ENCODE measurements at places on chromosomes 11 and 22.
A peak's percentile ranks its signal among the peaks of the same experiment; 100 is the strongest.

DNA sequence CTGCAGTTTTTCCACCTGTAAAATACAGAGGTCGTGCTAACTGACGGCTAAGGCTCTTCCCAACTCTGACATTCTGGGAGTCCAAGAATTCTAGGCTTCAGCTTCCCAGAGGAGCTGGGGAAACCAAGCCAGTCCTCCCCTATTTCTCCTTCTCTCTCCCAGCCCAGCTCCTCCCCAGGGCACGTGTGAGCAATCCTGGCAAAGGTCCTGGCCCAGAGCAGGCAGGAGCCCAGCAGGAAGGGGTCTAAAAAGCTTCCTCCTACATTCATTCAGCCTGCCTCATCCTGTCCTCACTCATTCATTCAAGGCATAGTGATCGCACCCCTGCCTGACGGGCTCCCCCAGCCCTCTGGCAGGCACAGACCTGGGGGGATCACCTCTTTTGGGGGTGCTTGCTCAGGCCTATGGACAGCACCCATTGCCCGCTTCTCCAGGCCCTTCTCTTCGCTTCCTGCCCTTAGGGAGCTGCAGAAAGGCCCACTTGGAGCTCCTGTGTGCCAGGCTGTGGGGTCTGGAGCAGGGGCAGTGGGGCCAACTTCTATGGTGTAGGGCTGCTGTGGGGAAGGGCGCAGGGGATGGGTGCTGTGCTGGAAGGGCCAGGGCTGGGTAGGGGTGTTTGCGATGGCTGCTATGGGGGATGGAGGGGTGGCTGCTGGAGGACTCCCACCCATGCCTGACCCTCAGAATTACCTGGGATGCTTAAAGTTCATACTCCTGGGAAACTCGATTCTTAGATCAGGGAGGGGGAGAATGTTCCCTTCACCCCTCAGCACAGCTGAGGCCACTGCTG is 9.8 kb downstream of the KCNC1 start:
- no peak for DNase-seq

DNA sequence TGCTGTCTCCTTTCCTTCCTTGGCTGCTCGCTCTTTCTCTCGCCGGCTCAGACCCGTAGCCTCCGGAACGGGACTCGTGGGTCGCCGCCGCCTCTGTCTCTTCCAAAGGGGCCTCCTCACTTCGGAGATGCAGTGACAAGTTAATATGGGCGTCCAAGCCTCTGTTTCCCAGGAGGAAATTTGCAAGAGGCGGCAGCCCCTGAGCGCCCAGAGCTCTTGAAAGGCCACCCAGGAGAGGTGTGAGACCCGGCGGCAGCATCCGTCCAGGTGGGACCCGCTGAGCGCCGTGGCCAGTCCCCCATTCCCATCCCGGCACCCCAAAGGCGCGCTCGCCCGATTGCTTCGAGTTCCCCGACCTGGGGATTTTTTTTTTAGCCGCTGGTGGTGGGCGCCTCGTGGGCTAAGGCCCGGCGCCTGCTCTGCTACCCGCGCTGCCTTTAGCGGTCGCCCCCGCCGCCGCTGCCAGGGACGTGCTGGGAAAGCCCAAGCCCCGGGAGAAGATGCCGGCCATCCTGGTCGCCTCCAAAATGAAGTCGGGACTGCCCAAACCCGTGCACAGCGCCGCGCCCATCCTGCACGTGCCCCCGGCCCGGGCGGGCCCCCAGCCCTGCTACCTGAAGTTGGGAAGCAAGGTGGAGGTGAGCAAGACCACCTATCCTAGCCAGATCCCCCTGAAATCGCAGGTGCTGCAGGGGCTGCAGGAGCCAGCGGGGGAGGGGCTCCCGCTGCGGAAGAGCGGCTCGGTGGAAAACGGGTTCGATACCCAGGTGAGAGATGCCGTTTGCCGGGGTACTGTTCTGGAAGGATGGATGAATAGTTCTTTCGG is 772 bp downstream of the NAV2 start:
- DNase-seq = peak; percentile 9

GRCh38 chr22:38638216-38638615 is 18.0 kb downstream of the FAM227A start:
- DNase-seq = peak; percentile 22

- DNase-seq = no peak
Measured at GRCh38 chr11:129533395-129533794, 157.7 kb downstream of the BARX2 start.

DNA sequence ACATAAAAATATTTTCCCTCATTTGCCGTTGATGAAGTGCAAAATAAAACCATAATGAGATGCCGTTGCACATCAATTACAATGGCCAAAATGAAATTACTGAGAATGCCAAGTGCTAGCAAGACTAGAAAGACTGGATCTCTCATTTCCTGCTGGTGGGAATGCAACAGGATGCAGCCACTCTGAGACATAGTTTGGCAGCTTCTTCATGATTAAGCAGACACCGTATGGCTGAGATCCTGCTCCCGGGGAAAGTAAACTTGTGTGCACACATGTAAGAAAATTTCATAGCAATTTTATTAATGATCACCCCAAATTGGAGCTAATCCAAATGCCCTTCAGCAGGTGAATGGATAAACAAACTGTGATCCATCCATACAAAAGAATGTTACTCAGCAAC is 1013.2 kb downstream of the TBC1D22A start:
- no peak for DNase-seq

DNA sequence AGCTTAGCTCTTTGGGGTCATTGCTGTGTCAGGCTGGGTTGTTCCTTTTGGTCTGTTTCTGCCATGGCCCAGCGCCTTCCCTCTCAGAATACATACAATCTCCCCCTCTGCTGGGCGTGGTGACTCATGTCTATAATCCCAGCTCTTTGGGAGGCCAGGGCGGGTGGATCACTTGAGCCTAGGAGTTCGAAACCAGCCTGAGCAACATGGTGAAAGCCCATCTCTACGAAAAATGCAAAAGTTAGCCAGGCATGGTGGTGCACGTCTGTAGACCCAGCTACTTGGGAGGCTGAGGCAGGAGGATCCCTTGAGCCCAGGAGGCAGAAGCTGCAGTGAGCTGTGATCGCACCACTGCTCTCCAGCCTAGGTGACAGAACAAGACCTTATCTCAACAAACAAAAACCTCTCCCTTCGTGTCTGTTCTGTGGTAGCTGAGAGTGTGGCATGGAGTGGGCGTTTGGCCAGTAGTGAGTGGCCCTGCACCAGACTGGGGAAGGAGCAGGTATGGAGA is 46.7 kb upstream of the RAB1B start:
- DNase-seq = no peak

DNA sequence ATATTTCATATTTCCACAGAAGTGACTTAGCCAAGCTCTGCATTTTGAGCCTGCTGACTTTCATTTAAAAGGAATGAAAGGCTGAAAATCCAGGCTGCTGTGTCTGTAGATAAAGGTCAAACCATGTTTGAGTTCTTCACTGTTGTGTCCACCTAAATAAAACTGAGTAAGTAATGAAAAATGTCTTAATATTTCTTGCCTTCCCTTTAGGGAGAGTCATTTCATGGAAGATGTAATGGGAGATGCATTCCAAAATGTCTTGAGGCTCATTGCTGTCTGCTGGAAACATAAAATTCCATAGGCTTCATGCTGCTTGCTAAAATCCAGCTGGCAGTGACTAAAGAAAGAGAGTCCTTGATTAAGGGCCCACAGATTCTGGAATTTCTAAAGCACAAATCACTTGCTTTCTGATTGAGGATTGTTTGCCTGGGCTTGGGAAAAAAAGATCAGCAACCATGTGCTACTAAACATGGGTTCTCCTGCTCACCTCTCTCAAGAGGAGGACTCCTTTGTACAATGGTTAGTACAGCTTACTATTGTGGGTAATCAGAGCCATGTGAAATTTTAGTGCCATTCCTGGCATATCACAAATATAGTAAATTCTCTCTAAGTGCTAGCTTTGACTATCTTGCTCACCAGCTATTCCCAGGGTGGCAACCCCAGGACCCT is 56.9 kb downstream of the PANX1 start:
- DNase-seq = no peak

GRCh38 chr11:113338730-113339129 is 24.3 kb downstream of the TTC12 start:
- DNase-seq = no peak

- peak; percentile 41 for DNase-seq
Measured at GRCh38 chr11:86469491-86470388, 95.1 kb downstream of the CCDC81 start.

GRCh38 chr11:74650498-74650897 is 58.1 kb downstream of the POLD3 start:
- DNase-seq = peak; percentile 13

DNA sequence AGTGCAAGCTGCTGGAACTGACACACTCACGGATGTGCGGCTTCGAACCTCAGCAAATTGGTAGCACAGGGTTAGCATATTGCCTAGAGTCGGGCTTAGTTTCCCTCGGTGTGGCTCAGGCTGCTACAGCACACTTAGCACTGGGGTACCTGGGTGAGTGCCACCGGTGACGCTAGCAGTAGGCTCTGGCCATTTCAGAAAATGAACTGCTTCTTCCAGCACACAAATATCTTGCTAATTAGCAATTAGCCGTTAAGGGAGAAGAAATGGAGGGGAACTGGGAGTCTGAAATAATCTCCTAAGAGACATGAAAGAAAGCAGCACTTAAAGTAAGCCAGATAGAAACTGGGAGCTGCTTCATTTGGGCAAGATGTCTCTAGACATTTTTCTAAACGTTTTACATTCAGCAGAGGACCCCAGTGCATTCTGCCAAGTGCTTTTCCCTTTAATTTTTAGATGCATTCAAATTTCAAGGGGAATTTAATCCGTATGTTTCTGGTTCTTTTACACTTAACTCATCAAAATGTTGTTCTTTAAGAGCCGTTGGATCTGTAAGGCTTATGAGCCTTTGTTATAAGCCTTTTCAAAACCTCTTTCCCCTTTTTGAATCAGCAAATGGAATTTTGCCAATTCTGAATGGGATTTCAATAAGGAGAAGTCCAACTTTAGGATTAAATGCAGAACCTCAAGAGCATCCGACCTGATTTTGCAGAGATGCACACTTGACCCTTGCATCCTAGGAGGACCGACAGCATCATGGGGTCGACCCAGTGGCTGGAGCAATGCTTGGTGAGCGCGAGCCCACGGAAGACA is 708.1 kb downstream of the NTM start:
- DNase-seq = no peak

- DNase-seq = peak; percentile 76
Measured at GRCh38 chr11:68206211-68206610, 6.9 kb downstream of the KMT5B start.

DNA sequence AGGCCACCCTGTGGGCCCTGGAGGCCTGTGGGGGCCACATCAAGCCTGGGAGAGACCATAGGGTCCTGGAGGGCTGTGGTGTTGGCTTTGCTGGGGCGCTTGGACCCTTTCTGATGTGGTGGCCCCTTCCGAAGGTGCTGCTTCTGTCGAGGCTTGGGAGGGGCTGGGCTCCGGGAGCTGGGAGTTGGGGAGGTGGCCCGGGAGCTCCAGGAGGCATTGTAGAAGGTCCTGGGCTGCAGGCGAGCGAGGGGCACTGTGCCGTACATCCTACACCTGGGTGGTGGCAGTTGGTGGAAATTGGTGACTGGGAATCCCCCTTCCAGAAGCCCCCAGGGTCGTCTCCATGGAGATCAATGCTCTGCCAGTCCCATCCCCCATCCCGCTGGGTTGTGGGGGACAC is 2.6 kb downstream of the PLA2G3 start:
- no peak for DNase-seq

DNA sequence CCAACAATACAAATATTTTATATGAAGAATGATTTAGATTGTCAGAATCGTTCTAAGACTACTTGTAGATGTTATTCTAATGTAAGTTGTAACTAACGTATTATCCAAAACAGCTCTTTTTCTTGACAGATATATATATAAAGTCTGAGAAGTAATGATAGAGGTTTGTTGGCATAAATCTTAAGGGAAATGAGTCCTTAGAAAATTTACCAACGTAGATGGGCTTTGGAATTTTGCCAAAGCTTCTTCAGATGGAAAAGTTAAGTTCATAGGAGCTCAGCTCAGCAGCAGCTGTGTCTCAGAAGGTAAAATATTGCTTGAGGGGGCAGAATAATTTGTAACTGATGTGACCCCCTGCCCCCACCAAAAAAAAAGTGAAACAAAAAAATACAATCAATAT is 66.7 kb downstream of the BID start:
- DNase-seq = no peak

Measured in cardiac muscle cell (in vitro differentiated cells and primary cell).